ENCODE measurements at places on chromosomes 1 and 21.

DNA sequence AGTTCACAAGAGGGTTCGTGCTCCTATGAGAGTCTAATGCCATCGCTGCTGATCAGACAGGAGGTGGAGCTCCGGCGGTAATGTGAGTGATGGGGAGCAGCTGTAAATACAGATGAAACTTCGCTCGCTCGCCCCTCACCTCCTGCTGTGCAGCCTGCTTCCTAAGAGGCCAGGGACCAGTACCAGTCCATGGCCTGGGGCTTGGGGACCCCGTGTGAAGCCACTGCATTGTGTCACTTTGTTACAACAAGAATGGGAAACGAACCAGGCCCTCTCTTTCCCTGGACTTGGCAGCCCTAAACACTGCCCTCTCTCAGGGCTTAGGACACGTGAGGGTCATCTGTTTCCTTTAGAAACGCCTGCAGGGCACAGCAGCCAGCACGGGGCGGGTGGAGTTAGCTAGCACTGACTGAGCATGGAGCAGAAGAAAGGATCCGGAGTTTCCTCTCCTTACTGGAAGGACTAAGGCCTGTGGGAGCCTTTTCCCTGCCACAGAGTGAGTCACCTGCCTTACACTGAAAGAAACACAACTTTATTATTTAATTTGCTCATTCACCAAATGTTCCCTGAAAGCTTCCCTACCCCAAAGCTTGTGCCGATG, 185.2 kb upstream of the TMEM51 start:
- no peak for DNase-seq

DNA sequence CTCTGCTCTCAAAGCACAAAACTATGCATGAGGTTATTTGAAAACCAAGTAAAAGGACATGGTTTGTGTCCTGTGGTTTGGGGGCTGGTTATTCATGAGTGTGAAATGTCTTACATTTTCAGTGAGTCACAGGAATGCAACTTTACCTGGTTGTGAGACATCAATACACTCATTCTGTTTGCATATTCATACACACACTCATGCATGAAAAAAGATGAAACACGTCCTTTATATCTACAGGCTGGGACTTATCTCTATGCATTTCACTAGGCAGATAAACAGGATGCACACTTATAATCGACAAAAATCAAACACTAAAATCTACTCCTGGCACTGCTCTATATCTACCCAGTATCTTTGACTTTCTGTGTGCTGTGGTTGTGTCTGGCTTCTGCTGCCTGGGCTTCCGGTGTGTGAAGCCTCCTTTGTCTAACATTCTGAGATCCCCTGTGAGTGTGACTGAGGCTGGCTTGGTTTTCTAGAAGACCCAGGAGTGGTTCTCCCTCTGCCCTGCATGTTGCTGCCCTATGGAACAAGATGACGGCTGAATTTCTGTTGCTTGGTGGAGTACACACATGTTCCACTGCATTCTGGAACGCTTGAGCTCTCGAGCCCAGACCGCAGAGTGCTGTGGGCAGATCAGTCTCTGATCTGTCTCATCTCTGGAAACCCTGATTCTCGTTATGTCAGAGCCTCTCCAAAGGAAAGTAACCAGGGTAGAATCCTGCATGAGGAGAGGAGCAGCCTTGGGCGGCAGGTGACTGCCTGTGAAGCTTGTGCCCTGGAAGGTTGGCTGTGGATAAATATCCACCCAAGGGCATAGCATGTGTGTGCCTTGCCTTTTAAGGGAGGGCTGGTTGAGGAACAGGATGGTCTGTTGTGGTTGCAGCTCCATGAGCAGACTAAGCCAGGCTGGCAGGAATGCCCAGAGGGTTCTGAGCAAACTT, 19.7 kb upstream of the FASLG start:
- DNase-seq = no peak

GRCh38 chr1:25675729-25676476, 59.3 kb downstream of the MAN1C1 start:
- no peak for DNase-seq

DNA sequence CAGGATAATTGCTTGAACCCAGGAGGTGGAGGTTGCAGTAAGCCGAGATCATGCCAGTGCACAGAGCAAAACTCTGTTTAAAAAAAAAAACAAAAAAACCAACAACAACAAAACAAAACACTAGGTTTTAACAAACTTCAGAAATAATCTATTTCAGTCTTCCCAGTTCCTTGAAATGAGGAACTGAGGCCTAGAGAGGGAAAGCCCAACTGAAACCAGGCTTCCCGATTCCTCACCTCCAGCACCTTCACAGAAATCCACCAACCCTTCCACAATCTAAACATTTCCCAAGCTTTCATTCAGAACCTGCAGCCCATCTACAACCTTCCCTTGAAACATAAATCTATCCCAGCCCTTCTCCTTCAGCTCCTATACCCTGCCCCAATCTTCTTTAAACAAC, 612 bp upstream of the CD52 start:
- no peak for DNase-seq

DNA sequence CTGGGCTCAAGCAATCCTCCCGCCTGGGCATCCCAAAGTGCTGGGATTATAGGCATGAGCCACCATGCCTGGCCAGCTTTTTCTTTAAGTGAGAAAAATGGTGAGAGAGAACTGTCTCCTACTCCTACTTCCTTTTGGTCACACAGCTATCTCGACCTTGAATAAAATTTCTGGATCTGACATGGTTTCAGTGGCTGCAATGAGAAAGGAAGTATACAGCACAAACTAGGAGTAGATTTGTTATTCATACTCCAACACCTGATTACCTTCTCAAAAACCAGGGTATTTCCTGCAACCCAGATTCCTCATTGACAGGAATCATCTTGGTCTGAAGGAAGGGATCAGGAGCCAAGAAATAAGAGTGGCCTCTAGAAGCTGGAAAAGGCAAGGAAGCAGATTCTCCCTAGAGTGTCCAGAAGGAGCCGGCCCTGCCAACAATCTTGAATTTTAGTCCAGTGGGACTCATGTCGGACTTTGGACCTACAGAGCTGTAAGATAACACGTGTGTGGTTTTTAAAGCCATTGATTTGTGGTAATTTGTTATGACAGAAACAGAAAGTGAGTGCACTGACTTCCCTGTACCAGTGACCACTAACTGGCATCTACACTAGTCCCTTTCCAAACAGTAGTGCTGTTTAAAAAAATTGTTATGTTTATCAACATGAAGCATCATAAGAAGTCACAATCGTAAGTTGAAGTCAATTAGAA, 516.6 kb downstream of the SMYD3 start:
- no peak for DNase-seq

DNA sequence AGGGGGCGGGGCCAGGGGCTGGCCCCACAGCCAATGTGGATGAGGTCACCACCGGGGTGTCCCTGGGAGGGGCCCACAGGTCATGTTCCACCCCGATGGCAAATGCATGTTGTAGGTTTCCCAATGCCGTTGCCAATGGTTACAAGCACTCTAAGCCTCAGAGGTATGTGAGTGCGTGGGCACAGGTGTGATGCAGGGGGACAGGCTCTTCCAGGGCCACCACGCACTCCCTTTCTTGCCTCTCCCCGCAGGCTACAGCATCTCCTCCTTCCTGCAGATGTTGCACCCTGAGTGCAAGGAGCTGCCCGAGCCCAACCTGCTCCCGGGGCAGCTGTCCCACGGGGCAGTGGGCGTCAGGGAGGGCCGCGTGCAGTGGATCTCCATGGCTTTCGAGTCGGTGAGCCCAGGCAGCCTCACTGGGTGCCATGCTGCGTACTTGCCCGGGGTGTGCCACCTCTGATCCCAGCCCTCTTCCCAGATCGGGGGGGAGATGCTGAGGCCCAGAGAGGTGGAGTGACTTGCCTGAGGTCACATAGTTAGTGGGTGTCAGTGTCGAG, 52.4 kb downstream of the DISP3 start:
- no peak for DNase-seq

DNA sequence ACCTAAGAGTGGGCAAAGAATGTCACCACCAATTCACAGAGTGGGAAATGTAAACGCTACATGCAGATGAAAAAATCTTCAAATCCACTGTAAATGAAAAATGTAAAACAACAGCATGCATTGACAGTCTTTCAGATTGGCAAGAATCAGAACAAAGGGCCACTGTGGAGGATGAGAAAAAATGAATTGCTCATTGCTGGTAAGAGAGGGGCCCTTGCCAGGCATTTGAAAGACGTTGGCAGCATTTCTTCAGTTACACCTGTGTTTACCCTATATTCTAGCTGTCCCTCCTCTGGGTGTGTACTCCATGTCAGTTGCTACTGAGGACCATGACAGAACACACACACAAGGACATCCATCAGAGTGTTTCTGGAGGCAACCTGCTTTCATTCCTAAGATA, 25.8 kb upstream of the AADACL3 start:
- DNase-seq = no peak

GRCh38 chr1:118429856-118430255, 244.8 kb upstream of the SPAG17 start:
- DNase-seq = no peak

GRCh38 chr1:94104776-94105580, 16.0 kb downstream of the ABCA4 start:
- no peak for DNase-seq

DNA sequence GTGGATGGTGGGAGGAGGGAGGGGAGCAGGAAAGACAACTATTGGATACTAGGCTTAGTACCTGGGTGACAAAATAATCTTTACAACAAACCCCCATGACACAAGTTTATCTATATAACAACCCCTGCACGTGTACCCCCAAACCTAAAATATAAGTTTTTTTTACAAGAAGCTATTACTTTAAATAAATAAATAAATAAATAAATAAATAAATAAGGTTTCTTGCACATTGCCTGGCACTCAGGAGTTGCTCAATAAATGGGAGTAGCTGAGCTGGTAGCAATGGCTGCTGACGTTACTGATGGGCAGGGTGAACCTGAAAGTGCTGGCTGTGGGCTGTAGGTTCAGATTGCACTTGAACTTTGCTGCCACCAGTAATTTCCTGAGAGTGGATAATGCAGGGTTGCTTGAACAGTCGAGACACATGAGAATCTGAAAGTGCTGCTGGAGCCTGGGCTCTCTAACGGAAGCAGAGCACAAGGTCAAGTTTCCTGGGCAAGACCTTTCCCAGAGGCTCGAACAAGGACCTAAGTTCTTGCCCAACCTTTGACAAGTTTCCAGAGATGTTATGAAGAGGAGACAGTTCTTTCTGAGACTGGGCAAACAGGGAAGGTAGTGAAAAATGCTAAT, 14.8 kb upstream of the KCNE2 start:
- DNase-seq = no peak

DNA sequence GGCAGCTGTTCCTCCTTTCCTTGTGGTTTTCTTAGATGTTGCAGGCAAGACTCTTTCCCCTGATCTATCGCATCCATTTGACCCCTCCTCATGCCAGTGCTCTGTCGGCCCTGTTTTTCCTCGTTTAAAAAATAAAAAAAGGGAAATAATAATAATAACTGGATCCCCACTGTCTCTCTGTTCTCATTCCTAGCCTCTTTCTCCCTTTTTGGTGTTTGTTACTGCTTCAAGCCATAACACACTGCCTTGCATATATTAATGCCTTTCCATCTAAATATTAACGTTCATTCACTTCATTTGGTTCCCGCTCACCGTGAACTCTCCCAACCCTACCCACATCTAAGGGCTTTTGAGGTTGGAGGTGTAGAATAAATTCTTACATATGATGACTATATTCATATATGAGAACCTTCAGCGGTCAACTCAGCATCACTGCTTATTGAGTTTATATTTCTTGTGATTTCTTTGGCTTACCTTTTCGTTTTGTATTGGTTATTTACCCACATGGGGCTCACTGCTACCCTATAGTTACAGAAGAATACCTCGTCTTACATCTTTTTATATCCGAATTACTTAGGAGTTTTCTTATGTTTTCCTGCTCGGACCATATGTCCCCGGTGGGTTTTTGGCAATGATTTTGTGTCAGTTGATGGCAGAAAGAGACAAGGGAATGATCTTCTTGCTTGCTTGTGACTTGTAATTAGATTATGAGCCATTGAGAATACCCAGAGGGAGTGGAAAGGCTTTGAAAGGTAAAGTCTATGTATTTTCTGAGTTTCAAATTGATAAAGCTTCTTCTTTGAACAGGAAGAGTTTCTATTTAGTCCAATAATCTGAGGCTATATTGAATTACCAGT, 805 bp downstream of the ATG4C start:
- peak; percentile 18 for DNase-seq

GRCh38 chr1:204493984-204494280, 673 bp downstream of the PIK3C2B start:
- no peak for DNase-seq

DNA sequence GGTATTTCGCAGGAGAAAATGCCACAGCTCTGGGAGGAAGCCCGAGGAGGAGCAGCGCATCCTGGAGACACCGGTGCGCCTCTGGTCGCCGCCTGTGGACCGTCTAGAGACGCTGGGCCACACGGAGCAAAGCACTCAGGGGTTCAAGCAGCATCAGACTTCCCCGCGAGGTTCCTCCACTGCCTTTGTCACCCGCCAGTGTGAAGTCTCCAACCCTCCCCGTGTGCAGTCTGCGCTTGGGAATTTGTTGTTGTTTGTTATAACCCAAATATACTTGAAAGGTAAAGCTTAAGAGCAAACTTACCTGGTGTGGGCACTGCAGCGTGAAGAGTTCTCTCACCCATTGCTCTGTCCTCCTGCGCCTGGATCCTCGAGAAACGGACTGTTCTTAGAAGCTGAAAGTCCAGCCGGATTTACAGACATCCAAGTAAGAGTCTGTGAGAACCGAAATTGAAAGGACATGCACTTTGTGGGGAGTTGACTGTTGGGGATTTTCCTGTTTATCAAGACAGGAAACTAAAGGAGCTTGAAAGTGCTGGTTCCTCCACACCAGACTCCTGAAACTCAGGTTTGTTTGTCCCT, at the start of gene GBP4:
Gene GBP4 (minus strand): TSS at position 452 of the 582 bp plus-strand sequence. CDS start 108 bp downstream, at position 344.
- no peak for DNase-seq

GRCh38 chr1:77100875-77101274, 118.4 kb downstream of the PIGK start:
- no peak for DNase-seq

- no peak for DNase-seq
These were observed 25.9 kb downstream of the PCNX2 start for GRCh38 chr1:233269656-233270055.

- DNase-seq = no peak
These were observed 3.3 kb downstream of the PLK3 start for GRCh38 chr1:44803312-44804095.

DNA sequence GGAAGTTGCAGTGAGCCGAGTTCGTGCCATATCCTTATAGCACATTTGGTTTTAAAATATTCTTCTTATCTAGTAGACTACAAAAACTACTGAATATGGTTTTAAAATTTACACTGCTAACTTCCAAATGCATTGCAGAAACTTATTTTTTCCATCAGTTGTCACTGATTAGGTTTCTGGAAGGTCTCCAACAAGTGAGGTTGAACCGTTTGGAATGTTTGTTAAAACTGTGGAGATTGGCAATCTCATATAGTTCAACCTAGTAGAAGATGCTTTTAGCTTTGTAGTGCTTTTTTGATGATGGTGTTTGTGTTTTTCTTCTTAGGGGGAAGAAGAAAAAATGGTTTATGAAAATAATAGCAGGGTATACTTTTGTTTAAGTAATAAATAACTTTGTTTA, 12.9 kb downstream of the CENPF start:
- DNase-seq = no peak

DNA sequence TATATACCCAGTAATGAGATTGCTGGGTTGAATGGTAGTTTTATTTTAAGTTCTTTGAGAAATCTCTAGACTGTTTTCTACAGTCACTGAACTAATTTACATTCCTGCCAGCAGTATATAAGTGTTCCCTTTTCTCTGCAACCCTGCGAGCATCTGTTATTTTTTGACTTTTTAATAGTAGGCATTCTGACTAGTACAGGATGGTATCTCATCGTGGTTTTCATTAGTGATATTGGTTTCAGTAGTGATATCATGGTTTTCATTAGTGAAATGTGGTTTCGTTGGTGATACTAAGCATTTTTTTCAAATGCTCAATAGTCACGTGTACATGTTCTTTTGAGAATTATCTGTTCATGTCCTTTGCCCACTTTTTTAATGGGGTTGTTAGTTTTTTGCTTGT, 316.8 kb downstream of the PTBP2 start:
- DNase-seq = no peak

All from SIG-M5 (cell line).